Fibroblast of lung (primary cell): ENCODE measurements at places on chromosomes 4 and X.

DNA sequence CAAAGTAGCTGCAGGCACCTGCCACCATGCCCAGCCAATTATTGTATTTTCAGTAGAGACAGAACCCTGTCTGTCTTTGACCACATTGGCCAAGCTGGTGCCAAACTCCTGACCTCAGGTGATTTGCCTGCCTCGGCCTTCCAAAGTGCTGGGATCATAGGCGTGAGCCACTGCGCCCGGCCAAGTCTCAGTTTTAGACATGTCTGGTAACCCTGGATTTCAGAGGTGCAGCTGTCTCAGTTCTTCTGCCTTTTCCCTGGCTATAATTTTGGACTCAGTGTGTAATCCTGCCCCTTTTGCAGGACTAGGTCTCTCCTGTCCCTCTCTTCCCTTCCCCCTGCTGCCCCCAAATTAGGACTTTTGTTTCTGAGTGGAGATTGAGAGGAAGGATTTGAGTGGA is 46.6 kb downstream of the FAM193A start:
- no peak overlapping the region for H3K4me3 ChIP-seq
- no peak overlapping the region for H3K27ac ChIP-seq
- DNase-seq = no peak
- peaks cover under 1% of the 10 kb centered on the region for H3K4me1 ChIP-seq

DNA sequence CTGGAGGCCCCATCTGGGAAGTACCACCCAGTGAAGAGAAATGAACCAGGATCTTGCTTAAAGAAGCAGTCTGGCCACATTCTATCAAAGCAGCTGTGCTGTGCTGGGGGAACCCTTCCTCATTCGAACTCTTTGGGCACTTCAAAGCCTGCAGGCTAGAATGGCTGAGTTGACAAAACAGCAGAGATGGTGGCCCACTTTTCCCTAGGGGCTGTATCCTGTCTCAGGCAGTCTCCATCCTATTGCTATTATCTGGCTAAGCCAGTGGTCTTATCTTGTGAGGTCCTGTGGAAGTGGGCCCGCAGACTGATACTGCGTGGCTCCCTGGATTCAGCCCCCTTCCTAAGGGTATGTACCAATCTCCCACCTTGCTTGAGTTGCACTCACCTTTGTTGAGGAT is 114.3 kb downstream of the VSIG4 start:
- no peak overlapping the region for H3K27ac ChIP-seq
- H3K36me3 ChIP-seq = no peaks in the 10 kb centered on the region
- H3K27me3 ChIP-seq = no peaks in the 10 kb centered on the region
- H3K4me1 ChIP-seq = no peaks in the 10 kb centered on the region

GRCh38 chr4:87058356-87059073 is 123.7 kb downstream of the AFF1 start:
- peaks cover 2% of the 10 kb centered on the region for H3K4me1 ChIP-seq
- no peaks in the 10 kb centered on the region for H3K36me3 ChIP-seq
- no peak overlapping the region for H3K27ac ChIP-seq
- no peak overlapping the region for H3K4me3 ChIP-seq

DNA sequence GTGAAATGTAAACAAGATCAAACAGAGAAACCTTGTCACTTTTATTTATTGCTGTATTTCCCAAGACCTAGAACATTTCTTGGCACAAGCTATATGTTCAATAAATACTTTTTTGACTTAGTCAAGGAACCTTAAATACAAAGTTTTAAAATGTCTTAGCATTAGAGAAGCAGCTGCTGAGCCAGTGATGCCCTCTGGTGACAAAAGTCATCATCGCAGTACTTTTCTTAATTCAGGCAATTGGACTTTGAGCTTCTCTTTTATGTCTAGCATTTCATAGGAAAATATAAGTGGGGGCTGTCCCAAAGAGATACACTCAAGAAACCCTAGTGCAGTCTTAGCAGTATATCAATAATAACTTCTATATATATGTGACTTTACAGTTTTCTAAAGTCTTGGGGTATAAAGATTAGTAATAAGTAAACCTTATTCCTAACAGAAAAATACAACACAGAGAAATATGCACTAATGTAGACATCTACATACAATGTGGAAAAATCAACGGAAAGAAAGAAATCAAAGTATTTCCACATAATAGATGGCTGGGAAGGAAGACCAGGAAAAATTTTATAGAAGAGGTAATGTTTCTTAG is 118.4 kb downstream of the DTHD1 start:
- DNase-seq = peak; percentile 6
- no peaks in the 10 kb centered on the region for H3K27me3 ChIP-seq
- no peak overlapping the region for H3K27ac ChIP-seq
- H3K4me1 ChIP-seq = no peaks in the 10 kb centered on the region
- H3K4me3 ChIP-seq = no peak overlapping the region

DNA sequence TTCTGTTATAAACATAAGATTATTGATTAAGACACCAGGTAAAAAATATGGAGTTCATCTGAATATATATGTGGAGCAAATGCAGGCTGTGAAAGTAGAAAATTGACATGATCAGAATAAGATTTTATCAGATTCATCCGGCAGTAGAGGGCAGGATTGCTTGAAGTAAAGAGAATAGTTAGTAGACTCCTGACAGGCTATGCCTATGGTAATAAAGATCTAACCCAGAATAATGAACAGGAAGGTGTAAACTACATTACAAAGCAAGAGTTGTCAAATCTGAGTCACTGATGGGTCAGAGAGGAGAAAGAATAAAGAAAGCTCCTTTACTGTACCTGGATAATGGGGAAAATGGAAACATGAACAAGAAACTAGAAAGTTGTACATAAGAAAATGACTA is 20.8 kb upstream of the TMEM184C start:
- H3K27me3 ChIP-seq = no peaks in the 10 kb centered on the region
- no peak for DNase-seq
- H3K36me3 ChIP-seq = no peaks in the 10 kb centered on the region

GRCh38 chr4:6177587-6178197 is 22.7 kb downstream of the JAKMIP1 start:
- DNase-seq = no peak
- no peaks in the 10 kb centered on the region for H3K36me3 ChIP-seq
- no peak overlapping the region for H3K4me3 ChIP-seq
- H3K27me3 ChIP-seq = no peaks in the 10 kb centered on the region
- H3K27ac ChIP-seq = no peak overlapping the region
- H3K4me1 ChIP-seq = no peaks in the 10 kb centered on the region

GRCh38 chr4:166045457-166045856 is 172.4 kb downstream of the TLL1 start:
- H3K4me3 ChIP-seq = no peak overlapping the region
- no peaks in the 10 kb centered on the region for H3K27me3 ChIP-seq
- no peak for DNase-seq
- no peaks in the 10 kb centered on the region for H3K4me1 ChIP-seq

- H3K4me1 ChIP-seq = peaks cover 5% of the 10 kb centered on the region
- no peak overlapping the region for H3K27ac ChIP-seq
- no peak overlapping the region for H3K4me3 ChIP-seq
- DNase-seq = peak; percentile 55
- H3K36me3 ChIP-seq = no peaks in the 10 kb centered on the region
These were observed 36.4 kb upstream of the ADH4 start for GRCh38 chr4:99180382-99181070.

GRCh38 chr4:51840781-51841180 is 2.2 kb upstream of the DCUN1D4 start:
- no peak overlapping the region for H3K27ac ChIP-seq
- H3K36me3 ChIP-seq = no peaks in the 10 kb centered on the region
- no peak for DNase-seq
- no peaks in the 10 kb centered on the region for H3K27me3 ChIP-seq
- H3K4me3 ChIP-seq = no peak overlapping the region

- no peak for DNase-seq
- no peaks in the 10 kb centered on the region for H3K36me3 ChIP-seq
- H3K4me1 ChIP-seq = no peaks in the 10 kb centered on the region
- H3K4me3 ChIP-seq = no peak overlapping the region
- H3K27me3 ChIP-seq = no peaks in the 10 kb centered on the region
These were observed 1.6 kb upstream of the GRIPAP1 start for GRCh38 chrX:49003696-49004095.

DNA sequence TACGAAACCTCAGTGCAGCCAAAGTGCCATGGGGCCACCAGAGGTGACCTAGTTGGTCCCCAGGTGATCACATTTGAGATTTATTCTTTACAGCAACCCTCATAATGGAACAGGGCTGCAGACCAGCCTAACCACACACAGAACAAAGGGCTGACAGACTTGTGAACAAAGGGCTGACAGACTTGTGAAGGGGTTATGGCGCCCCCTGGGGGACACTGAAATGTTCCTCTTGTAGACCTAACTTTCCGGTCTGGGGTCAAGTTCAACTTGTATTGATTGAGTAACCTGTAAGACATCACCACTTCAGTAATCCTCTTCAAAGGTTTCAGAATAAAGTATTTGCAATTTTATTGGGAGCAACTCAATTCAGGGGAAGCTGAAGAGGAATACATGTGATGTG is 175.9 kb upstream of the RPS6KA3 start:
- H3K27ac ChIP-seq = no peak overlapping the region
- no peaks in the 10 kb centered on the region for H3K27me3 ChIP-seq
- H3K4me3 ChIP-seq = no peak overlapping the region
- H3K36me3 ChIP-seq = no peaks in the 10 kb centered on the region
- no peaks in the 10 kb centered on the region for H3K4me1 ChIP-seq

DNA sequence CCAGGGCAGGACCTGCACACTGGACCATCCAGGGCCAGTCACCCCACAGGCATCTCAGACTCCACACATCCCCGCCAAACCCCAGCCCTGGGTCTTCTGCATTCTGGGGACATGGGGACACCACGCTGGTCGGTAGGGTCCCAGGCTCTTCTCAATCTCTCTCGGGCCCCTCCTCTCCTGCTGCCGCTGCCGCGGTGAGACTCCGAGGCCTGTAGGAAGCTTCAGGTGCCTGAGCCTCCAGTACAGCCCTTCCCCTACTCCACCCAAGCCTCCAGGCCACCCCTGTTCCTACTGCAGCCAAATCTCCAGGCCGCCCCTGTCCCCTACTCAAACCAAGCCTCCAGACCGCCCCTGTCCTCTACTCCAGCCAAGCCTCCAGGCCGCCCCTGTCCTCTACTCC is 5.5 kb upstream of the ASMT start:
- H3K27me3 ChIP-seq = no peaks in the 10 kb centered on the region
- H3K27ac ChIP-seq = no peak overlapping the region
- H3K36me3 ChIP-seq = no peaks in the 10 kb centered on the region
- DNase-seq = no peak
- H3K4me3 ChIP-seq = no peak overlapping the region
